Activated naive CD8-positive, alpha-beta T cell treated with anti-CD3 and anti-CD28 coated beads, Interleukin-2, amount 10 ng/mL, durations not matched to agents 7 days and 5 days (primary cell): ENCODE measurements at places on chromosomes 1 and 21.

DNA sequence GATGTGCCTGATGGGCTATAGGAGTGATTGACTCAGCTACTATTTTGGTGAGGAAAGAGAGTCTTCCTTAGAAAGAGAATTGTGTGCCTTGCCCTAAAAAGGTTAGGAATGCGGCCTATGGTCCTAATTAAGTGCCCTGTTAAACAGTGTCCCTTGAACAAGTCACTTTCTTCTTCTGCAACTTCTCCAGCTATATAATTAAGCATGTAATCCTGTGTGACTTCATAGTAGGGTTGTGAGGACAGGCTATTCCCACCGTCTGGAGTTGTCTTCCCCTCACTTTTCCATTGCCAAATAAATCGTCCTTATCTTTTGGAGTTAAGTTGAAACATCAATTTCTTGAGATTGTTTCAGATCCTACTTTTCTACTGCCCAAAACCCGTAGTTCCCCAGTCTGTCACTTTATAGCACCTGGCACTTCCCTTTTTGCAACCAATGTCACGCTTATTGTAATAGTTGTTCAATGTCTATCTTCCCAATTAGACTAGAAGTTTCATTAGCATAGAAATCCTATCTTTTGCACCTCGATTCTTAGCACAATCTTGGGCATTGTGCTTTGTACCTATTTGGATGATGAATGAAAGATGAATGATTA lies 27.6 kb upstream of the SLC16A1 start:
- DNase-seq = no peak

DNA sequence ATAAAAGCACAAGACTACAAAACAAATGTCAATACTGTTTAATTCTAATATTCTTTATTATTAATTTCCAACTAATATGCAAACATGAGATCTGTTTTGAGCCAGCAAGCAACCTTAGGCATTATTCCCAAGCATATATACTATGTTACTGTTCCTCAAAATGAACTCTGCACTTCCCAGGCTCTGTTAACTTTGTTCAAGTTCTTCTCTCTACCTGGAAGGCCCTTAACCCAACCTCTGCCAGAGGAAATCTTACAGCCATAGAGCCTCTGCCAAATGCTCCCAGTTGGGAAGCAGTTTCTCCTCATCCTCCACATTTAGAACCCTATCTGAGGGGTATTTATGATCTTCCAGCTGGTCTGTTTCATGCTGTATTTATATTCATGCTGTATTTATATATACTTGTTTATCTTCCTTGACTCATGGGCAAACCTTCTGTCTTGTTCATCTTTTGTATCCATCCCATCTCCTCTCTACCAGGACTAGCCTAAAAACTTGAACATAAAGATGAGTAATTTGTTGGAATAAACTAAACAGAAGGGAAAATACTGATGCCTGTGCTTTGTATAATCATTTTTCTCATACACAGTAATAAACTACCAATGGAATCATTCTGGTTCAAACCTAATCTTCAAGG lies 5.3 kb downstream of the IVNS1ABP start:
- no peak for DNase-seq

GRCh38 chr1:36481091-36481490 lies 1.6 kb downstream of the CSF3R start:
- DNase-seq = no peak

- DNase-seq = no peak
These were observed 104.4 kb downstream of the OLFML2B start for GRCh38 chr1:161919229-161919628.

- DNase-seq = no peak
These were observed 49.0 kb downstream of the TOR1AIP2 start for GRCh38 chr1:179828554-179829110.

DNA sequence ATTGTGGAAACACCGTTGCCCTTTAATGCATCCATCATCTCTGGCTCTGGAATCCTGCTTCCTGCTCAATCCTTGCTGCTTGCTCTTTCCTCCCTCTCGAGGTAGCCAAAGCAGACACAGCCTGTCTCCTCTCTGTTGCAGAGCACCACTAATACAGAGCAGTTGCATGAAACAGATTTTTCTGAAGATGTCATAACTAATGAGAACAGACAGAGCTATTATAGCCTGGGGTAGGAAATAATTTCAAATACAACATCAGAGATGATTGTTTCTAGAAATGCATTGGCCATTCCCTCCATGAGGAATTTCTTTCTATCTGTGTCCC lies 23.3 kb upstream of the ACBD6 start:
- no peak for DNase-seq

DNA sequence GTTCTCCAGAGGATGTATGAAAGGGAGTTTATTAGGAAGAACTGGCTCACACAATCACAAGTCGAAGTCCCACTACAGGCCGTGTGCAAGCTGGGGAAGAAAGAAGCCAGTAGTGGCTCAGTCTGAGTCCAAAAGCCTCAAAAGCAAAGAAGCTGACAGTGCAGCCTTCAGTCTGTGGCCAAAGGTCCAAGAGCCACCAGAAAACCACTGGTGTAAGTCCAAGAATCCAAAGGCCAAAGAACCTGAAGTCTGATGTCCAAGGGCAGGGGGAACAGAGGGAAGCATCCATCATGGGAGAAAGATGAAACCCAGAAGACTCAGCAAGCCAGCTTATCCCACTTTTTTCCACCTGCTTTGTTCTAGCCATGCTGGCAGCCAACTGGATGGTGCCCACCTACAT lies 21.4 kb upstream of the CEP350 start:
- no peak for DNase-seq

GRCh38 chr1:79929356-79929755 lies 922.8 kb upstream of the ADGRL4 start:
- no peak for DNase-seq

- no peak for DNase-seq
These were observed 2.9 kb upstream of the RBBP5 start for GRCh38 chr1:205124726-205125125.

DNA sequence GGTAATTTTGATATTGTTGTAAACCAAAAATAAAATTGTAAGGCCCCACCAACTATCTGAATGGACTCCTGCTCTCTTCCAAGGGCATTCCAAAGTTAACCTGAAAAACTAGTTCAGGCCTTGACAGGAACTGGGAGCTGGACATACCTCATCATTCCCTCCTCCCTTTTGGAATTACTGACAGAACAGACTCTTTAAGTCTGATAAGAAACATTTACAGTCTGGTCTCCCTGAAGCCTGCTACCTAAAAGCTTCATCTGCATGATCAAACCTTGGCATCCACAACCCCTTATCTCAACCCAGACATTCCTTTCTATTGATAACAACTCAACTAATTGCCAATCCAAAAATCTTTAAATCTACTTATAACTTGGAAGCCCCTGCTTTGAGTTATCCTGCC lies 123.8 kb downstream of the TLR5 start:
- no peak for DNase-seq

- no peak for DNase-seq
These were observed 61.3 kb downstream of the ASTN1 start for GRCh38 chr1:177103005-177103852.

- no peak for DNase-seq
These were observed 573 bp downstream of the PSMG1 start for GRCh38 chr21:39182484-39183271.

DNA sequence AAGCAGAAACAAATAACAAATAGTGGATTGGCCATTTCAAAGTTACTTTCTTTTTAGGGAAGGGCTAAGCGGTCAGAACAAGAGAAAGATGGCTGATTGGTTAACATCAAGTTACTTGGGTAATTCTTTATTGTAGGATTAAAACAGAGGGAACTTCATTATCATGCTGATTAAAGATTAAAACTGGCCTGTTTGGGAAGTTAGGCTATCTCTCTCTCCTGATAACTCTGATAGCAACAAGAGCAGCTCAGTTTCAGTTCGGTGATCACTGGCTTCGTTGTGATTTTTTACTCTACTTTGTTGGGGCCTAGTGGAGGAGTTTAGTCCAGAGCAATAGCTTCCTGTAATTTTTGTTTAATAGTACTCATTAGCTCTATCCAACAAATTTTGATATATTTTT lies 20.5 kb upstream of the COP1 start:
- no peak for DNase-seq

- no peak for DNase-seq
These were observed 69.7 kb downstream of the PRKCZ start for GRCh38 chr1:2119886-2120285.

DNA sequence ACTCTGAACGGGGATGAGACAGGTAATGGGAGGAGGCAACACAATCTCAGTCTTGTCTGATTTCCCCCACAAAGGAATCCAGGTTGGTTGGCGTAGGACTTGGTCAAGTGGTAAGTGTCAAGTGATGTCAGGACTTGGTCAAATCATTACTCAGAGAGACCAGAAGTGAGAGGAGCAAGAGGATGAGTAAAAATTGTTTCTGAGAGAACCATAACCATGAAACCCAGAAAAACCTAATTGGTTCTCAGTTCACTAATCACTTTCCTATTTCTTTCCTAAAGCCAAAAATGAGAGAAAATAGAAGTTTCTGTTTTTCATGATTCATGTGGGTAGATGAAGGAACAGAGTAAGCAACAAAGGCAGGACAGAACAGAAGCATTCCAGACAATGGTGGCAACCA lies 5.0 kb downstream of the PHC2 start:
- DNase-seq = no peak

GRCh38 chr1:229428256-229428655 lies 5.6 kb downstream of the ACTA1 start:
- DNase-seq = no peak

DNA sequence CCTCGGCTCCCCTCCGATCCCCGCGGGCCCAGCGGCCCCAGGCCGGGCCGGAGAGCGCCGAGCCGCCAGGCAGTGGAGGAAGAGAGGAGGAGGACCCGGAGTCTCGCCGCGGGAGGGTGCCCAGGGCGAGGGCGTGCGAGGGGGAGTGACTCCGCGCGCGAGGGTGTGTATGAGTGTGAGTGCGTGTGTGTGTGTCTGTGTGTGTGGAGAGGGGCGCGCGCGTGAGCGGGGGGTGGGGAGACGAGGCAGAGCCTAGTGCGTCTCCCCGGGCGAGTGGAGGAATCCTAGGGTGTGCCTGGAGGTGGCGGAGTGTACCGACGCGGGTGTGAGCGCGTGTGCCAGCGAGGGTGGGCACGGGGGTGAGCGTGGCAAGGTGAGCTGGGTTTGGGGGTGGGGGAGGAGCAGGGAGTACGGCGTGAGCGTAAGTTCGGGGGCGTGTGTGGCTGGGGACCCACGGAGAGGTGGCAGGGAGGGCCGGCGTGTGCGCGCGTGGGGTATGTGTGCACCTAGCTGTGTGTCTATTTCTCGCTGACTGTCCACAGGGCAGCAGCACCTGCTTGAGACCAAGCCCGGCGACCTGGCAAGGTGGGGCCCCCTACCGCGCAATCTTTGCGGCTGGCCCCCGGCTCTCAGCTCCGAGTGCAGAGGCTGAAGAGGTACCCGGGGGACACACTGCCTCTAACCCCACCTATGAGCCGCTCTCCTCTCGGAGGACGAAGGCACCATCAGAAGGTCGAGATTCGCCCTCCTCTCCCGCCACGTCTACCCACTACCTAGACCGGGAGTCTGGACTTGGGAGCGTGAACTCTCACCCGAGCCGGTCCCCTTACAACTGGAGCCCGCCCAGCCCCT lies 784 bp upstream of the KCND3 start:
- DNase-seq = peak; percentile 33

DNA sequence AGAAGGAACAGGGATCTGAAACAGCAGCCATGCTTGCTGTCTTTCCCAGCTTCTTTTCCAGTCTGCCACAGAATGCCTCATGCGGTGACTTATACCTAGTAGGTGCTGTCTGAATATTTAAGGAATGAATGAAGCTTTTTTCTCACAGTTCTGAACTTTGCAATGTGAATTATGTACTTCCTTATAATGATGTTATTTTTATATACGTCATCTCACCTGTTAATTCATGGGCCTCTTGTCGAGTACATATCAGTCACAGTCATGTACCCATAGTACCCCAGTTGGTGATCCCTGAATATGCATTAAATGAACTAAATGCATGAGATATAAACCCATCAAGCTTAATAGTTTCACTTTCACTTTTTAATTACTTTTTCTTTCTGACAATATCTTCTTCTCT lies 132.7 kb downstream of the NTNG1 start:
- no peak for DNase-seq

GRCh38 chr1:26378088-26378878 lies 5.7 kb upstream of the ZNF683 start:
- DNase-seq = peak; percentile 81

DNA sequence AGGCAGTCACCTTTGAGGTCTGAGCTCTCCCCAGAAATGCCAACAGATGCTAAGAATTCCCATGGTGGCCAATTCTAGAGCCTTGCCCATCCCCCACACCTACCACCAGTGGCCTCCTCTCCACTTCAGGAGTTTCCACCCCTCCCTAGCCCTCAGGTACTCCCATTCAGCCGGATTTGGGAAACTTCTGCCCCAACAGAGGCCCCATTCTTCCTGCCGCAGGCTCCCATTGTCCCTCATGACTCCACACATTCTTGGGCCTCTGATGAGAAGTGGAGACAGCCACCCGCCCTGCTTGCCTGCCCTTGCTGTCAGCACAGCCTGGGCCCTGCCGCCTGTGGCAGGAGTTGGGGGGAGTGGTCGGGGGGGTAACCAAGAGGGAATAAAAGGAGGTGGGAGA lies 4.6 kb downstream of the BLACAT1 start:
- no peak for DNase-seq

- DNase-seq = no peak
These were observed 1.7 kb downstream of the EPHA2 start for GRCh38 chr1:16153999-16154673.

DNA sequence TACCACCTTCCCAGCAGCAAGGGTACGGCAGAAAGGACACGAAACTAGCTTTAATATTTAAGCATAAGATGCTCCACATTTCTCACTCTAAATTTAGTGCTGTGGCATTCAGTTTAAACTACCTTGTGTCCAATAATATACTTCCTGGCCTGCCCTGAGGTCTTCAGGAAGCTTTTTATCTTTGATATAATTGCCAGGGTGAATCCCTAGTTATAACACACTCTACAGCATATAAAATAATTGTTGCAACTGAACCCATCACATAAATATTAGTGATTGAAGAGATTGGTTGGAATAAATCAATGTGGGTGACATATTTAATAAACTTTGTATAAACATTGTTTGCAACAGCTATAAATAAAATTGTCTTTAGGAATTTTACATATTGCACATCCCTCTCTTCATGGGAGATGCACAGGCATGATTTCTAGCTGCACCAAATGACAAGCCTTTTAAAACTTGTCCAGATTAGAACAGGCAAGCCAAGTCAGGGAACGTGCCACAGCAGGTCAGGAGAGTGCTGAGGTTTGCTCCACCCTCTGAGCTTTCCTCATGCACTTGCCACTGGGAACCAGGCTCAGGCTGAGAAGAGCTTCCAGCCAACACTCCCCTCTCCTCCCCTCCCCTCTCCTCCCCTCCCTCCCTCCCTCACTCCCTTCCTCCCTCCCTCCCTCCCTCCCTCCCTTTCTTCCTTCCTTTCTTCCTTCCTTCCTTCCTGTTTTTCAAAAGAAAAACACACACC lies 623.2 kb upstream of the PKN2 start:
- no peak for DNase-seq

- no peak for DNase-seq
These were observed 14.0 kb upstream of the LEMD1 start for GRCh38 chr1:205435578-205436573.

GRCh38 chr1:96808191-96808590 lies 86.6 kb downstream of the PTBP2 start:
- DNase-seq = no peak

GRCh38 chr1:204128964-204129896 lies 22.6 kb downstream of the ETNK2 start:
- DNase-seq = peak; percentile 75

- no peak for DNase-seq
These were observed 144.5 kb downstream of the PBX1 start for GRCh38 chr1:164703463-164703862.

GRCh38 chr1:244837597-244838258 lies 2.3 kb downstream of the COX20 start:
- DNase-seq = no peak

GRCh38 chr1:93757256-93758036 lies 75.8 kb upstream of the BCAR3 start:
- DNase-seq = no peak

GRCh38 chr1:180178511-180179161 lies 24.0 kb downstream of the QSOX1 start:
- DNase-seq = peak; percentile 76
